ENCODE measurements at places on chromosomes 7 and 10. TPM values are rescaled to one million over a fixed set of nuclear protein-coding genes. Genes with fewer than 3 reads are reported as not detected.

Gene IFT22
- 10.7 TPM for total RNA-seq

Gene GIMAP2
- total RNA-seq: 19.5 TPM

DNA sequence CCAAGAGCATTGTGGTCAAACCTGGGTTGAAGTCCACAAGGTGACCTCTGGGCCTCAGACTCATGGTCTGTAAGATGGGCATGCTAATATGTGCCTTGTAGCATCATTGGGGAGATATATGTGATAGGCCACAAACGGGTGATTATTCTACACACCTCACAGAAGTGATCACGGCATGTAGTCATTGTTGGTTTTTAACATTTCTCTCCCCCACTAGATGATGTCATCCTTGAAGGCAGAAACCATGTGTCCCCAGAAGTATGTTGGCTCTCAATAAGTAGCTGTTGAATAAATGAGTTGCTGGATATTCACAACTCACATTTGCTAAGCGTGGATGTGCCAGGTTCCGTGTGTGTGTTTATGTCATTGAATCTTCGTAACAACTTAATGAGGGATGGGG, 42.4 kb downstream of the GATA3 start:
- no peak overlapping the region for H3K27ac ChIP-seq
- DNase-seq: no peak
- H3K36me3 ChIP-seq: no peaks in the 10 kb centered on the region
- no peaks in the 10 kb centered on the region for H3K27me3 ChIP-seq
- H3K4me3 ChIP-seq: no peak overlapping the region

GRCh38 chr10:71720288-71720687, 710 bp upstream of the C10orf105 start:
- H3K36me3 ChIP-seq: no peaks in the 10 kb centered on the region
- DNase-seq: no peak
- no peak overlapping the region for H3K27ac ChIP-seq
- no peak overlapping the region for H3K4me3 ChIP-seq
- H3K27me3 ChIP-seq: no peaks in the 10 kb centered on the region

GRCh38 chr10:506451-507354, 182.8 kb downstream of the DIP2C start:
- no peaks in the 10 kb centered on the region for H3K36me3 ChIP-seq
- no peak overlapping the region for H3K27ac ChIP-seq
- H3K4me3 ChIP-seq: no peak overlapping the region
- H3K27me3 ChIP-seq: peaks cover 23% of the 10 kb centered on the region
- DNase-seq: no peak

DNA sequence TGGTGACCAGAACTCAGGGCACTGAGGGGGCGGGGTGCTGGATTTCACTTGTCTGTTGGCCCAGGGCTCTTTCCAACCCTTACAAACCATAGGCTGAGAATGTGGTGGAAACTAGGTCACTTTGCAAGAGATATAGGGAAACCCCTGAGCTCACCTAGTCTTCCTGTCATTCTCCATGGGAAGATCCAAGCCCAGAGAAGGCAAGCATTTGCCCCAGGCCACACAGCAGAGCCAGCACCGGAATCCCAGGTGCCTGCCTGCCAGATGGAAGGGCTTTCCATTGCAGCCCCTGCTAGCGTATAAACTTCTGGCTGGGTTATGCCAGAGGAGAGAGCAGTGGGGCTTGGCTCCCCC, 427 bp downstream of the PYROXD2 start:
- H3K4me1 ChIP-seq: peaks cover 19% of the 10 kb centered on the region
- no peaks in the 10 kb centered on the region for H3K27me3 ChIP-seq
- no peak for DNase-seq
- H3K4me3 ChIP-seq: peak overlapping the region; percentile 69

- H3K27me3 ChIP-seq: peaks cover 6% of the 10 kb centered on the region
- peaks cover 3% of the 10 kb centered on the region for H3K4me1 ChIP-seq
- H3K36me3 ChIP-seq: no peaks in the 10 kb centered on the region
- H3K27ac ChIP-seq: no peak overlapping the region
These were observed 97.4 kb downstream of the SVOPL start for GRCh38 chr7:138603549-138604318.

DNA sequence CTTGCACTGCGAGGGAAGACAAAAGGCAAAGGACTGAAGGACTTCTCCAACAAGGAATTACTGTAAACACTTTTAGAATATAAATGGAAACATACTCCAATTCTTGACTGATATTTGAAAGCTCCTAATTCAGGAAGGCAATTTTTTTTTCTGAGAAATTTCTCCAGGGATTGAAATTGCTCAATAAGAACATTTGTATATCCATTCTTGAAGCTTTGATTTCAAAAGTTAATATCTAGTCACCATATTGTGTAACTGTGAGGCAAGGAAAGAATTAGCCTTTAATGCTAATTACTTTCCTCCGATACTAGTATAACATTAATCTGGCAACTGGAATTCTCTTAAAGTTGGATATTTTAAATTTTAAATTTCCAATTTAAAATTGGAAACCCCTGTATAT, 188.4 kb upstream of the COL1A2 start:
- no peaks in the 10 kb centered on the region for H3K4me1 ChIP-seq
- H3K27me3 ChIP-seq: peaks cover 9% of the 10 kb centered on the region
- no peaks in the 10 kb centered on the region for H3K36me3 ChIP-seq
- no peak for DNase-seq
- no peak overlapping the region for H3K27ac ChIP-seq

GRCh38 chr10:8511026-8511425, 456.5 kb downstream of the GATA3 start:
- DNase-seq: no peak
- H3K27ac ChIP-seq: no peak overlapping the region
- no peaks in the 10 kb centered on the region for H3K36me3 ChIP-seq
- H3K4me1 ChIP-seq: no peaks in the 10 kb centered on the region

DNA sequence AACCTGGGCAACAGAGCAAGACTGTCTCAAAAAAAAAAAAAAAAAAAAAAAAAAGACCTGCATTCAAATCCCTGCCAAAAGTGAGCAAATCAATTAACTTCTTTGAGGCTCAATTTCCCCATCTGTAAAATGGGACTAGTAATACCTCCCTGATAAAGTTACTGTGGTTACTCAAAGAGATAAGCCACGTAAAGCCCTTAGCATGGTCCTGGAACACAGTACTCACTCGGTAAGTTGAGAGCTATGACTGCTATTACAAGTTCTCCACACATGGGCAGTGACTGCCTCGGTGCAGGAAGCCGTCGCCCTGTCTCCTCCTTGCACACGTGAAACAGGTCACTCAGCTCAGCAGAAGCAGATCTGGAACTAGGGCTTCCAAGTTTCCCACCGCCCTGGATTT, 37.9 kb downstream of the DDIT4 start:
- H3K27ac ChIP-seq: no peak overlapping the region
- no peaks in the 10 kb centered on the region for H3K36me3 ChIP-seq
- H3K4me3 ChIP-seq: no peak overlapping the region
- H3K27me3 ChIP-seq: no peaks in the 10 kb centered on the region
- peaks cover 50% of the 10 kb centered on the region for H3K4me1 ChIP-seq

DNA sequence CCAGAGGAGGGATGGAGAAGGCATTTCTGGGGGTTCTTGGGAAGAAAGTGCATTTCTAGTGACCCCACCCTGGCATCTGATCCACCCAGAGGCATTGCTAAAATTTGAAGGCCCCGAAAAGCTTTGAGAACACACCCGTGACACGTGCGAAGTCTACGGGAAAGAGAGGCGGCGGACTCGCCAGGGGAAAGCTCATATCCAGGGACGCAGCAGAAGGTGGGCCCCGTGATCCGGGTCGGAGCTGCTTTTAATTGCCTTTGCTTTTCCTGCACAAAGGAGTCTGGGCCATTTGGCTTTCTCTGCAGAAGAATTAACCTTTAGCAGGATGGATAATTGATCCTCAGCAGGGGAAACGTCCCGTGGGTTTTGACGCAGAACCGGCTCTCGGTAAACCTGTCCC, 50.3 kb downstream of the CARD11 start:
- H3K27me3 ChIP-seq: no peaks in the 10 kb centered on the region
- H3K36me3 ChIP-seq: peaks cover 72% of the 10 kb centered on the region
- no peak overlapping the region for H3K4me3 ChIP-seq
- no peak for DNase-seq
- H3K4me1 ChIP-seq: peaks cover 7% of the 10 kb centered on the region
- H3K27ac ChIP-seq: no peak overlapping the region

- H3K4me1 ChIP-seq: no peaks in the 10 kb centered on the region
- H3K36me3 ChIP-seq: no peaks in the 10 kb centered on the region
- H3K27ac ChIP-seq: no peak overlapping the region
- H3K4me3 ChIP-seq: no peak overlapping the region
- no peak for DNase-seq
These were observed 159.4 kb upstream of the BMPER start for GRCh38 chr7:33745934-33746333.

GRCh38 chr7:148031811-148032210, 558.8 kb upstream of the C7orf33 start:
- DNase-seq: no peak
- no peak overlapping the region for H3K4me3 ChIP-seq
- no peaks in the 10 kb centered on the region for H3K36me3 ChIP-seq
- H3K4me1 ChIP-seq: no peaks in the 10 kb centered on the region
- H3K27me3 ChIP-seq: no peaks in the 10 kb centered on the region

DNA sequence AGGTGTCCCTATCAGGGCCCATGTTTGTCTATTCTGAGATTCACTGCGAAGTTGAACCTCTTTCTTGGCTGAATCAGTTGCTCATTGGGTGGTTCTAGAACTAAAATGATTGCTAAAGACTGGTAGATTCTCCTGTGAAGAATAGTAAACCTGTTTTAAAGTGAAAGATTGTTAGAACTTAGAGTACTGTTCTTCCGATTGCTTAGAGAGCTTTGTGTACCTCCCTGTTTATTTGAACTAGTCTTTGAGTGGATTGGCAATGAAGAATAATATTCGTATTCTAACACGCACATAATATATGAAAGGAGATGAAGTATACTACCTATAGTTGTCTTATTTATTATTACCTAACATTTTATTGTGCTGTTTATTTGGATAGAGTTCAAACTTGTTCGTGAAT, 124.8 kb upstream of the RPA3 start:
- no peaks in the 10 kb centered on the region for H3K36me3 ChIP-seq
- H3K4me3 ChIP-seq: no peak overlapping the region
- no peak for DNase-seq
- H3K27me3 ChIP-seq: no peaks in the 10 kb centered on the region
- no peak overlapping the region for H3K27ac ChIP-seq

DNA sequence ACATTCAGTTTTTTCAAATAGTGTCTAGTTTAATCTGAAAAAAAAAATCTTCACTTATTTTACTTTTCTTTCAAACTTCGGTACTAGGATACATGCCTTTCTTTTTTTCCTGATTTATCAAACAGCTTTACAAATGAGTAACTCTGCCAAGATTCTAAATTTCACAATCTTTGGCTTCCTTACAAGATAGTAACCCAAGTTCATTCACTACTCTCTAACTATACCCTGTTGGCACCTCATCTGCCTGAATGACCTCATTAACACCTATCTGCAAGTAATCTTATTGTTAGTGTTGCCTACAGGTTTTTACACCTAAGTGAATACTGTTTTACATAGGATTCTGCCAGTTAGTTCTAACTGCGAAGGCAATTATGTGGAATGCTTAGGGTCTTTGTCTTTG, 159.8 kb downstream of the FOXP2 start:
- H3K36me3 ChIP-seq: no peaks in the 10 kb centered on the region
- no peak for DNase-seq
- no peaks in the 10 kb centered on the region for H3K4me1 ChIP-seq
- no peak overlapping the region for H3K27ac ChIP-seq
- no peak overlapping the region for H3K4me3 ChIP-seq

- H3K4me1 ChIP-seq: no peaks in the 10 kb centered on the region
- no peak overlapping the region for H3K4me3 ChIP-seq
- no peaks in the 10 kb centered on the region for H3K36me3 ChIP-seq
These were observed 395.7 kb upstream of the FOXK1 start for GRCh38 chr7:4286351-4286750.
